ENCODE measurements at places on chromosomes 1 and 21. TPM values are rescaled to one million over a fixed set of nuclear protein-coding genes. Genes with fewer than 3 reads are reported as not detected.

DNA sequence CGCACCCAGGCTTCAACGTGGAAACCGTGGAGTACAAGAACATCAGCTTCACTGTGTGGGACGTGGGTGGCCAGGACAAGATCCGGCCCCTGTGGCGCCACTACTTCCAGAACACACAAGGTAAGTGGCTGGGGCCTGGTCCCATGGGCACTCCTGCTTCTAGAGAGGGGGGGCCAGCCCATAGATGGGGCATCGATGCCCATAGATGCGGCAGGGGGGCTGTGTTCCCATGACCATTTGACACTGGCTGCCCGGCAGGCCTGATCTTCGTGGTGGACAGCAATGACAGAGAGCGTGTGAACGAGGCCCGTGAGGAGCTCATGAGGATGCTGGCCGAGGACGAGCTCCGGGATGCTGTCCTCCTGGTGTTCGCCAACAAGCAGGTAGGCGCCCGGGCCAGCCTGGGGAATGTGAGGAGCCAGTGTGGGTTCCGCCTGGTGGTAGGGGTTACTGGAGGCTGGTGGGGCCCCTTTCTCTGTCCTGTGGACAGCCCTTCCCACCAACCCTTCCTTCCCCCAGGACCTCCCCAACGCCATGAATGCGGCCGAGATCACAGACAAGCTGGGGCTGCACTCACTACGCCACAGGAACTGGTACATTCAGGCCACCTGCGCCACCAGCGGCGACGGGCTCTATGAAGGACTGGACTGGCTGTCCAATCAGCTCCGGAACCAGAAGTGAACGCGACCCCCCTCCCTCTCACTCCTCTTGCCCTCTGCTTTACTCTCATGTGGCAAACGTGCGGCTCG, 5.6 kb downstream of the C1orf35 start:
- DNase-seq = no peak

DNA sequence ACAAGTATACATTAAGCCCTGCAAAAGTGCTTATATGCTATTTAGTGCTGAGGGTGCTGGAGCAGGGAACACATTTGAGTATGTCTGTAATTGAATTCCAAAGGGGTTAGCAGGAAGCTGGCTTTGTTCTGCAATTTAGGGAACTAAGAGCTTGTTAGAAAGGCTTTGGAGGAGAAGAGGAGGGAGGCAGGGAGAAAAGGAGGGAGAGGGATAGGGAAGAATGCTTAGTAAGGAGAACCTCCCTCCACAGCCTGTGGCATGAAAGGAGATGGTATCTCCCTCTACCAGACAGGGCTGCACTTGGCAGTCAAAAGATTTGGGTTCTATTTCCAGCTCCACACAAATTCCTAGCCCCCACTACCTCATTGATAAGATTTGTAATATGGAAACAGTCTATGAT, 217.8 kb downstream of the DAB1 start:
- DNase-seq = no peak

The FAM78B gene
- total RNA-seq = 0.13 TPM

The MLLT11 gene
- 4.4 TPM for total RNA-seq

The LINGO4 gene
- total RNA-seq = under 0.01 TPM

- DNase-seq = peak; percentile 100
Measured at GRCh38 chr21:43585924-43586413, 73.3 kb downstream of the HSF2BP start.

DNA sequence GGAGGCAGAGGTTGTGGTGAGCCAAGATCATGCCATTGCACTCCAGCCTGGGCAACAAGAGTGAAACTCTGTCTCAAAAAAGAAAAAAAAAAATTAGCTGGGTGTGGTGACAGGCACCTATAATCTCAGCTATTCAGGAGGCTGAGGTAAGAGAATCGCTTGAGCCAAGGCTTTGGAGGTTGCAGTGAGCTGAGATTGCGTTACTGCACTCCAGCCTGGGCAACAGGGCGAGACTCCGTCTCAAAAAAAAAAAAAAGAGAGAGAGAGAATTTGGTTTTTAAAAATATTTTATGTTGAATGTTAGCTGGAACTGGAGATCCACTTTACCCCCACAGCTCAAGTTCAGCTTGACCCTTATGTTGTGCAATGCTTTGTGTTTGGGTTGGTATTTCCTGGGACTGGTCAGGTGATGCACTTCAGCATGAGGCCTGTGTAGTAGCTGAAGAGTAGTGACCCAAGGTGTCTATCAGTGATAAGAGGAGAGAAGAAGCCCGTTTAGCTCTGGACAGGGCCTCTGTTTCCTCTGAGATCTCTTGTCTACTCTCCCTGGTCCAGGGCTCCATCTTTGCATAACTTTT, 36.8 kb upstream of the MACF1 start:
- peak; percentile 60 for DNase-seq

The ARTN gene
- total RNA-seq = 20.1 TPM

GRCh38 chr1:17134724-17135123, 15.5 kb upstream of the PADI2 start:
- no peak for DNase-seq

The GMEB1 gene
- total RNA-seq = 7.9 TPM

The GNG12 gene
- 88.3 TPM for total RNA-seq

The AMY1A gene
- total RNA-seq = under 0.01 TPM

DNA sequence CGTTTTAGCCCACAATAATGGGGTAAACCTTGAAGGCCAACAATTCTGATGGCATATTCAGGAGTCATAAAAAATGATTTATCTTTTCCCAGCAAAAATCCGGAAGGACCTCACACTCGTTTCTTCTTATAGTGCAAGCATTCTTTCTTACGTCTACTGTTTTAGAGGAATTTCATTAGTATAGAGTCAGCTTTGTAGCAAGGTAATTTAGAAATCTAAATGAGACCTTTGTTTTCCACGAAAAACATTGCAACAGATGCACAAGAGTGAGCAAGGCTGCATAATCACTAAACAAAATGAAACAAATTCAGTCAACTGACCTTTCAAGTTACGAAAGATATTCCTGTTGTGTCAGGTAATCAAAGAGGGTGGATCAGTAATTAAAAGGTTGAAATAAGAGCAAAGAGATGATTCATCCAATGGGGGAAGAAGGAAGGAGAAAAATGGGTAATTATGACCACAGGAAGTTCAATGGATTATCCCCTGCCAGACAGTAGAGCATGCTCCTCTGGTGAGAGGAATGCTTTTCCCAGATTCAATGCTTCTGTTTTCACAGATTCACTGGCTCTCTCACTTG, 560 bp upstream of the CSDE1 start:
- peak; percentile 76 for DNase-seq

GRCh38 chr1:21955501-21956281, 18.6 kb upstream of the HSPG2 start:
- peak; percentile 93 for DNase-seq

DNA sequence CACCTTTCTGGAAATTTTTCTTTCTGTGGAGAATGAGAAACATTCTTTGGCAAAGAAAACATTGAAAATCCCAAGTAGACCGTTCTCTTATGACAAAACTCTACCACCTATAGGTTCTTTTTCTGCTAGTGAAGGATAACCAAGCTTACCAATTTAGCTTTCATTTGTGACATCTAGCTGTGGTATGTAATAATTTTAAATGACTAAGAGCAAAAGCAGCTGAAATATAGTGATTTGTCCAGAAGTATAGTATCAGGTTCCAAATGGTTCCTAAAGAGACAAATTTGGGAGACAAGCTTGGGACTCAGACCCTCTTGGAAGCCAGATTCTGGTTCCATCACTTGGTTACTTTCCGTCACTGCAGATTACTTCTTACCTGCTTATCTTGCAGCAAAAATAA, 24.4 kb downstream of the FUBP1 start:
- DNase-seq = no peak

The LGR6 gene
- not detected for total RNA-seq

DNA sequence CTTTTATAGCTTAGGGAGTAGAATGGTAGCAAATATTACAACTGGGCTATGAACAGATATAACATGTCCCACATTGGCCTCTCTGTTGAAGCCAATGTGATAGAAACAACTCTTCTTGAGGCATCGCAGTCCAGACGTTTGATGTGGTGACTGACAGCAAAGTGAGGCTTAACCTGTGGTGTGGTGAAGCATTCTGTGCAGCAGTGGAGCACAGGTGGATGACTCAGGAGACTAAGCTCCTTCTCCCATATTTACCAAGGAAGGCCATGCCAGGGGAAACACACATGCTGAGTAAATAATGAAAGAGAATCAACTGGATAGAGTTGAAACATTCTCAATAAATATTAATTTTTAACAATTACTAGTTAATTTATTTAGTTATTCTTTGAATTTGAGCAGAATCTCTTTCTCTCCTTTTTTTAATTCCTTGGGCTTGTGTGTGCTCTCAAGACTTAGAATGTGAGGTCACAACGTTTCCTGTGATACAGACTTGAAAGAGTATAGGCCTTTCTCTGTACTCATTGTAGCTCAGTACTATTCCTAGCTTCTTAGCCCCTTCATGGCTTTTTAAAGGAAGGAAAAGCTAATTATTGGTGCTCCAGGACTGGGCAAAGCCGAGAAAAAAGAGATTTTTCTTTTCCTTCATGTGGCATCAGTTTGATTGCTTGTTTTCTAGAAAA, 17.6 kb downstream of the CRB1 start:
- peak; percentile 50 for DNase-seq

- DNase-seq = no peak
Measured at GRCh38 chr1:26949266-26949925, 10.9 kb downstream of the KDF1 start.

- DNase-seq = peak; percentile 50
Measured at GRCh38 chr1:225881959-225882693, at the start of gene TMEM63A. TMEM63A (minus strand) TSS chr1:225882380; CDS start chr1:225877580, 4,800 bp downstream.

Data from bronchial epithelial cell (primary cell).